Activated CD8-positive, alpha-beta T cell treated with anti-CD3 and anti-CD28 coated beads for 36 hours (primary cell): ENCODE measurements at places on chromosomes 12 and 14. TPM values are rescaled to one million over a fixed set of nuclear protein-coding genes. Genes with fewer than 3 reads are reported as not detected.

DNA sequence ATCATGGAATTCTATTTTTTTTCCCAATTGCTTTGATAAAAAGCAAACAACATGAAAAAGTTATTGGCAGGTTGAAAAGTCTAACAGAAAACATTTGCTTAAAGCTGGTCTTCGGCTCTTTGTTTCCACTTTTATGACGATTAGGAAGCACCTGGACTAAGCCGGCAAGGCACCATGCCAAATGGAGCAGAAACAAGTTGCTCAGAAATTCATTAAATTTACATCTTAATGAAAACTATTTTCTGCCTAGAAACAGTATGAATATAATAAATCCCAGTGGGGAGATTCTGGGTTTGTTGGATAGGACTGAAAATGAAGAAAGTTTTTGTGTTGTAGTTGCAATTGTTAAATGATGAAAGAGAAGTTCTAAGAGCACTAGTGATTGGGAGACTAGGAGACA lies 51.4 kb upstream of the OR9K2 start:
- no peaks in the 10 kb centered on the region for H3K36me3 ChIP-seq
- peaks cover 29% of the 10 kb centered on the region for H3K27me3 ChIP-seq
- H3K4me1 ChIP-seq: peaks cover 4% of the 10 kb centered on the region
- H3K4me3 ChIP-seq: no peak overlapping the region

DNA sequence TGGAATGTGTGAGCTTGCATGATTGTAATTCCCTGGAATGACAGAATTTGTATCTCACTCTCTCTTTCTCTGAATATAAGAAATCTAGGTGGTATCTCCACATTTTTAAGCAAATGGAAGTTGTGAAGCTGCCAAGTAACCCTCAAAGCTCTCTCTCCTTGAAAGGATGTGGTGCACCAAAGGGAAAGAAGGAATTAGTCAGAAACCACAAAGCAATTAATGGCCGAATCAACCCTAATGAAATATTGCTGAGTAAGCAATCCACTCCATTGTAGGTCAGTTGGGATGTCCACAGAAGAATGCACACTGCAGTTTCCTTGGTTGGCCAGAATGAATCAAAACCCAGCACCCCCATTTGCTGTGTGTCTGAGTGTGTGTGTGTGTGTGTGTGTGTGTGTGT lies 153.5 kb downstream of the KCNA5 start:
- no peak for DNase-seq
- H3K36me3 ChIP-seq: no peaks in the 10 kb centered on the region
- no peaks in the 10 kb centered on the region for H3K4me1 ChIP-seq
- no peak overlapping the region for H3K4me3 ChIP-seq
- no peak overlapping the region for H3K27ac ChIP-seq

PPP1R1A gene
- total RNA-seq: not detected

DNA sequence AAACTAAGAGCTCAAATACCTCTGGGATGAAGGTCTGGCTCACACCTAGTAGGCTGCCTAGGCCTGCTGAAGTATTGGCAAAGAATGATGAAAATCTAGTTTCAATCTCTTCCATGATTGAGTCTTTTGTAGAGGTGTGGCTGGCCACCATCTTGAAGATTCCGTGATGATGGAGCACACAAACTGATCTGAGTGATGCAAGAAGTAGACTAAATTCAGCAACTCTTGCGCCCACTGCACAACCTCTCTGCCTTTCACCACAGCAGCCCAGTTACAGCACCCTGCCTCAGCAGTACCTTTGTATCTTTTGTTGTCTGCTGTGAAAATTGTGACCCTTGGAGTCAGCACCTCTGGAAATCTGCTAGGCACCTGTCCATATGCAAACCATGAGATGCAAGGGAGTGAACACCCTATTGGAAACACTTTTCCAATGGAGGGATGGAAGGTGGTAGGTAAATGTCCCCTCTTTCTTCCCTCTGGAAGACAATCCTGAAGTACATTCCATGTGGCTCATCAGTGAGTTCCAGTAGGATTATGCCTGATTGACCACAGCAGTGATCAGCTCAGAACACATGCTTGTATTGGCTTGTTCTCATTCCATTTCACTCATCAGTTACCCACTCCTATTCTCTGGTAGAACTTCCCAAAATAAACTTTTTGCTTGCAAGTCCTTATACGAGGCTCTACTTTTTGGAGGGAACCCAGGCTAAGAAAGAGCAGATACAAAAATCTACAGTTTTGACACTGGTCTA lies 58.6 kb downstream of the BTBD7 start:
- no peak overlapping the region for H3K4me3 ChIP-seq
- no peak for DNase-seq
- H3K36me3 ChIP-seq: no peaks in the 10 kb centered on the region
- H3K27ac ChIP-seq: no peak overlapping the region
- peaks cover 5% of the 10 kb centered on the region for H3K4me1 ChIP-seq
- H3K27me3 ChIP-seq: no peaks in the 10 kb centered on the region

- peaks cover 95% of the 10 kb centered on the region for H3K4me1 ChIP-seq
- no peaks in the 10 kb centered on the region for H3K27me3 ChIP-seq
- peak overlapping the region; percentile 72 for H3K4me3 ChIP-seq
- peak overlapping the region; percentile 99 for H3K27ac ChIP-seq
- H3K36me3 ChIP-seq: peaks cover 82% of the 10 kb centered on the region
These were observed 13.9 kb downstream of the EVL start for GRCh38 chr14:100078997-100079725.

- peaks cover 24% of the 10 kb centered on the region for H3K4me1 ChIP-seq
- H3K27ac ChIP-seq: peak overlapping the region; percentile 13
- no peak for DNase-seq
These were observed 8.0 kb downstream of the PNN start for GRCh38 chr14:39182770-39183684.

DNA sequence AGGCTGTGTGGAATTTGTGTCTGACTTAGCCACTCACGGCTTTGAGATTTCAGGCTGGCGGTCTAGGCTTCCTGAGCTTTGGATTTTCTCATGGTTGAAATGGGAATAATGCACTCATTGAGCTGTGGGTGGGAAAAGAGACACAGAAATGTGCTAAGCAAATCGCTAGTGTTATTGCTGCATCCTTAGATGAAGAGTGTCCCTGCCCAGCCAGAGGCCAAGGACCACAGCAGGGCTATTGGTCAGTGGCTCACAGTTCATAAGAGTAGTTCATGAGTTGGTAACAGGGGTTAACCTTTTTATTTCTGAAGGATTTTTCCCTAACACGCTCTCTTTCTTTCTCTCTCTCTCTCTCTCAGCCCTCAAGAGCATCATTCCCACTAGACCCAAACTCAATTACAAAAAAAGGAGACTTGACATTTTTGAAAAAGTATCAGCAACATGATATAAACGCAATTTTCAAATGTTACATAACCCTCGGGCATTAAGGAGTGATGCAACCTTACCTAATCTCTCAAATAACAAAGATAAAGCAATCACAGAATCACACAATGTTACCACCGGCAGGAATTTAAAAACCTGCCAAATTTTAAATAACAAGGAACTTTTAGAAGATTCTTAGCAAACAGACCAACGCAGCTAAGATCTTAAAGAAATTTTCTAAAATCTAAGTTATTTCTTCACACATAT lies 36.7 kb upstream of the RMST start:
- H3K4me1 ChIP-seq: no peaks in the 10 kb centered on the region
- no peak for DNase-seq
- no peak overlapping the region for H3K27ac ChIP-seq
- peaks cover 9% of the 10 kb centered on the region for H3K27me3 ChIP-seq
- H3K36me3 ChIP-seq: no peaks in the 10 kb centered on the region

DNA sequence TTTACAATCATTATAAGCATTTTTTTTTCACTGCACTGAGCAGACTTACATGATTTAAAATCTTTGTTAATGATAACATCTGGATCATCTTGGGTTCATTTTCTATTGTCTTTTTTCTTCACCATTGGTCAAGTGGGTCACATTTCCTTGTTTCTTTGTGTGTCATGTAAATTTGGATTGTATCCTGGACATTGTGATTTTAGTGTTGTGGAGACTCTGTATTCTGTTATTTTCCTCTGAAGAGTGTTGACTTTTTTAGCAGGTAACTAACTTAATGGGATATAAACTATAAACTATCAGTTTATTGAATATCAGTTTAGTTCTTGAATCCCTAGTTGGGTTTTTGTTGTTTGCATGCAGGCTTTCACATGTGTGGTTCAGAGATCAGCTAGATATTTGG lies 4.0 kb upstream of the UNC79 start:
- H3K27ac ChIP-seq: no peak overlapping the region
- no peaks in the 10 kb centered on the region for H3K4me1 ChIP-seq
- no peaks in the 10 kb centered on the region for H3K36me3 ChIP-seq
- peaks cover 24% of the 10 kb centered on the region for H3K27me3 ChIP-seq

- H3K36me3 ChIP-seq: no peaks in the 10 kb centered on the region
- peaks cover 21% of the 10 kb centered on the region for H3K27me3 ChIP-seq
- DNase-seq: no peak
- H3K4me3 ChIP-seq: no peak overlapping the region
- H3K27ac ChIP-seq: no peak overlapping the region
These were observed 109.4 kb downstream of the TMEM30B start for GRCh38 chr14:61171727-61172126.

DNA sequence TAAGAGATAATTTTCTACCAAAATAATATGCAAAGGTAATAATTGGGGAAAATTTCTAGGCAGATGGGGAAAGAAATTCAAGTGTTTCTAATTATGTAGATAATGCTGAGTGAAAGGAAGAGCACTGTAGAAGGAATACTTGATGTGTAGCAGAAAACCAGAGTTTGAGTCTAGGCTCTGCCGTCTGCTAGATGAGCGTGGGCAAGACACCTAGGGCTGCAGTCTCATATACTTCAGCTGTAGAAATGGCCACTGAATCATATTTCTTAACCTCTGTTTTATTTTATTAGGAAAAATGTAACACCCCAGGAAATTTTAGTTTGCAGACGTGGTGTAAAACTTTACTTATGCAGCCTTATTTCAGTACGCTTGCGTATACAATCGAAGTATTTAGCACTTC lies 59.8 kb upstream of the SLC38A2 start:
- DNase-seq: no peak
- no peaks in the 10 kb centered on the region for H3K27me3 ChIP-seq
- H3K27ac ChIP-seq: no peak overlapping the region
- H3K4me3 ChIP-seq: no peak overlapping the region
- H3K4me1 ChIP-seq: peaks cover 26% of the 10 kb centered on the region
- H3K36me3 ChIP-seq: peaks cover 2% of the 10 kb centered on the region

DNA sequence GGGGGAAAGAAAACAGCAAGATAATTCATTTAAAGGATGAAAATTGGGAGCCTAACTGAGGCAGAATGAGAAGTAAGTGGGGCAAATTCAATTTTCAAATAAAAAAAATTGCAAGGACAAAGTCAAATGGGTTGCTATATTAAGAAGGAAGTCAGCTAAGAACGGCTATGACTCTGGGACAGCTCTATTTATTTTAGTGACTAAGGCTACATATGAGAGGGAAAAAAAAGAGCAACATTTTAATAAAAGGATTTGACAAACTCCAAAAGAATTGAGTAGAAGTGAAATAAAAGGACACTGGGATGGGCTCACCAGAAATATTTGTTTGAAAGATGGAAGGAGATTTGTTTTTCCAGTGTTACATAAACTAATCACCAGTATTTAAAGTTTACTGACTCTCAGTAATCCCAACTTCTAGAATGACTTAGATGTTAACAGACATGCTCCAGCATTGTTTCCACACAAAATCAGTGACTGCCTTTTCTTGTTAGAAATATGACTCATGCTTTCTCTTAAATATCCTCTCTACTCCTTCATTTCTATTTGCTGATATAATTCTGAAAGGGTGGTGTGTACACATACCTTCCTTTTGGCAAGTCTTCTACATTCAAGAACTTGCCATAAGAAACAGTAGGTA lies 198.5 kb downstream of the SLC25A21 start:
- no peaks in the 10 kb centered on the region for H3K36me3 ChIP-seq
- H3K27me3 ChIP-seq: no peaks in the 10 kb centered on the region
- H3K4me3 ChIP-seq: no peak overlapping the region
- DNase-seq: no peak

DNA sequence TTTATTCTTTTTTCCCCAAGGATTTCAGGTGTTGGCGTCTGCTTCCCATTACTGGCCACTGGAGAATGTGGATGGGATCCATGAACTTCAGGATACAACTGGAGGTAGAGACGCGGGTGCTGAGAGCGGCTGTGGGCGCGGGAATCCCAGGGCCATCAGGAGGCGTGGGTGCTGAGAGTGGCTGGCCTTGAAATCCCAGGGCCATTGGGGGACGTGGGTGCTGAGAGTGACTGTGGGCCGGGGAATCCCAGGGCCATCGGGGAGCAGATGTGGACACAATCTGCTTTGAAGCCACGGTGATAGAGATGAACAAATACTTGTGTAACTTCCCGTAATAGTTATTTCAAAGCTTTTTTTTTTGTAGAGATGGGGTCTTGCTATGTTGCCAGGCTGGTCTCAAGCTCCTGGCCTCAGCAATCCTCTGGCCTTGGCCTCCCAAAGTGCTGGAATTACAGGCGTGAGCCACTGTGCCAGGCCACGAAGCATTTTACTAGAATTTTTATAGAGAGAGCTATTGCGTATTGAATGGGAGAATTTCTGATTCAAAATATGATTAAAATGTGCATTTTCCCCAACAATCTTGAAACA lies 12.8 kb downstream of the ADGRD1 start:
- H3K36me3 ChIP-seq: no peaks in the 10 kb centered on the region
- H3K4me3 ChIP-seq: no peak overlapping the region
- no peak overlapping the region for H3K27ac ChIP-seq
- H3K27me3 ChIP-seq: peaks cover 2% of the 10 kb centered on the region

GRCh38 chr14:30496852-30497251 lies 62.1 kb upstream of the G2E3 start:
- DNase-seq: no peak
- no peaks in the 10 kb centered on the region for H3K36me3 ChIP-seq

- no peak overlapping the region for H3K27ac ChIP-seq
- H3K27me3 ChIP-seq: no peaks in the 10 kb centered on the region
- H3K36me3 ChIP-seq: peaks cover 21% of the 10 kb centered on the region
These were observed 39.8 kb downstream of the ELK3 start for GRCh38 chr12:96233939-96234461.

DNA sequence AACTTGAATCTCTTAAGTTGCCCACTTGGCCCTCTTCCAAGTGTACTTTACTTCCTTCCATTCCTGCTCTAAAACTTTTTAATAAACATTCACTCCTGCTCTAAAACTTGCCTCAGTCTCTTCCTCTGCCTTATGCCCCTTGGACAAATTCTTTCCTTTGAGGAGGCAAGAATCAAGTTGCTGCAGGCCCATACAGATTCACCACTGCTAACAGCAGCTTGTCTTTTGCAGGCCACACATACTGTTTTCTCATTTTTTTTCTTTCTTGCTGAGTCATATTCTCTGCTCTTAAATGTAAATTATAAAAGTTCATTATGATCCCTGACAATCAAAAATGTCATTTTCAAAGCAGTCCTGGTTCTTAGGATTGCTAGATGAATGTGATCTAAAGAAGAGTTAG lies 1820.8 kb upstream of the FLRT2 start:
- no peaks in the 10 kb centered on the region for H3K36me3 ChIP-seq
- no peak overlapping the region for H3K27ac ChIP-seq
- H3K27me3 ChIP-seq: no peaks in the 10 kb centered on the region
- H3K4me1 ChIP-seq: no peaks in the 10 kb centered on the region
- no peak for DNase-seq
